ENCODE measurements at places on chromosomes 3 and 15.

DNA sequence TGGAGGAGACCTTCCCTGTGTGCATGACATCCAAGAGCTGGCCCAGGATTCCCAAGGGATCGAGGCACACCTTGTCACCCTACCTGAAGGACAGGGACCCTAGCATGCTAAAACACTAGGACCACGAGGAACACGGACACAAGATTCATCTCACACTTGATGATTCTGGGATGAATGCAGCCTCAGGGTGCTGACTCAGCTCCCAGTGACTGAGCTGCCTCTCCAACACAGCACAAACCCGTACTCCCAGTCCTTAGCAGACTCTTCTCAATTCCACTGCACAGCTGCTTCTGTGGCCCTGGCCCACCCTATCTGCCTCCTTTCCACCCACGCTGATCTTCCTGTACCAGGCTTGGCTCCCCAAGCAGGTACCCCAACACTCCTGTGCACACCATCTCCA is 9.1 kb upstream of the OXTR start:
- no peak for DNase-seq

GRCh38 chr3:64578797-64579196 is 109.0 kb downstream of the ADAMTS9 start:
- DNase-seq: no peak

DNA sequence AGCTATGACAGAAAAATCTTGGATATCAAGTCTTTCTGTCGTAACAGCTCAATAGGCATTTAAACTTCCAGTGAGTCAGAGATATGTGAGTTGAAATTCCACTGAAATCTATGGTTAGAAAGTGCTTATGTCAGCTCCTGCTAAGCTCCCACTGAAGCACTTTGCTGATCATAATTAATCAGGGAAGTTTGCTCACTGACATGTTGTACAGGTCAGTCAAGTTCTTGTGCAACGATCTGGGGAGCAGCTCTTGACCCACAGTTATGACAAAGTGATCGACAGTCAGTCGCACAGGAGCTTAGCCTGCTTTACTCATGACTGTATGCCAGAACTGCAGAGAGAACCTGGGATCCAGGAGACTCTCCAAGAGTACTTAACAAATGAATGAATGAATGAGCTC is 453.5 kb downstream of the SOX2 start:
- no peak for DNase-seq

DNA sequence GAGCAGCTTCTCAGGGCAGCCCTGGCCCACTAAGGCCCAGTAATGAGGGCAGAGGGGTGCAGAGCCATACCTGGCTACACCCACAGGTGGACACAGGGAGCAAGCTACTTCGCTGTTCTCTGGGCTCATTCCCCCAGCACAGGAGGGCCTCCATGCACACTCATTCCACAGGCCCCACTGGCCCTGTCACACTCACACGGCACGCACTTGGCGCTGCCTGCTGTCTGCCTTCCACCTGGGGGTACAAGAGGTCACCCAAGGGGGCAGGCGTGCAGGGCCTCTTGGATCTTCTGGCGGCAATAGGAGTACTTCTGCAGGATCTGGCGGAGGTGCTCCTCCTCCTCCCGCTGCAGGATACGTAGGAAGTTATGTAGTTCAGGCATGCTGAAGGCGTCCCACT is 2.3 kb upstream of the TUSC2 start:
- DNase-seq: no peak

DNA sequence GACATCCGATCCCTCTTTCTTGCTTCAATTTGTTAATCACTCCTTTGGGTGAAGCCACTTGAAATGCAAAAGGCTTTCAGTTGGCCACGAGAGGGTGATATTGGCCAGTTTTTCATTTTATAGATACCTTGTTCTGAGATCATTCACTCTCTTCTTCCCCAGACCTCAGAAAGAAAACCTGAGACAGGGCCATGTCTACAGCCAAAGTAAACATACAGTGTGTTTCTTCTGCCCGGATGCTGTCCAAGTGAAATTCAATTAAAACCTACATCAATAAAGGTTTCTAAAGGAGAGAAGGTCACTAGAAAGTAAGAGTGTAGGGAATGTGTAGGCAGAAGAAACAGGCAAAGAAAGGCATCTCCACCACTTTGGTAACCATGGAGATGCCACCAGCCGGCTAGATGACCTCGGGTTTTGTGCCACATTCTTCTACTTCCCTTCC is 39.5 kb upstream of the FMN1 start:
- DNase-seq: no peak

GRCh38 chr3:54197509-54197908 is 75.2 kb downstream of the CACNA2D3 start:
- DNase-seq: no peak

DNA sequence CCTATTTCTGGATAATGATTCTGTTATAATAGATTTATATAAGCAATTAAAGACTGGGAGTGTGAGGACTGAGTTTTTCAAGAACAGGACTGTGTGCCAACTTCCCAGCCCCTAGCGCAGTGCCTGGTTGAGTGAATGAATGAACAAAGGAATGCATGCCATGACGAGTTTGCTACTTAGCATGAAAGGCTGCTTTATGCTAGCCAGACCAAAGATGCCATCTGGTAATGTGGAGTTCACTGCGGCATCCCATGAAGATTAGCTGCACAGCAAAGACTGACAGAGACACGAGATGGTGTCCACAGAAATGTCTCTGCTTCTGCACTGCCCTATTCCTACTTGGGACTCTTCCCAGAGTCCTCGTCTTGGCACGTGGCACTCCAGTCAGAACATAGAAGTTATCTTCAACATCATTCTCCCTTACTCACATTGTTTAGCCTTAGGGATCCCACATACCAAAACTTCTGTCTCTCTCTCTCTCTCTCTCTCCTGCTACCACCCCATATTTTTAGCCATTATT is 283.9 kb upstream of the CTNNB1 start:
- DNase-seq: no peak

DNA sequence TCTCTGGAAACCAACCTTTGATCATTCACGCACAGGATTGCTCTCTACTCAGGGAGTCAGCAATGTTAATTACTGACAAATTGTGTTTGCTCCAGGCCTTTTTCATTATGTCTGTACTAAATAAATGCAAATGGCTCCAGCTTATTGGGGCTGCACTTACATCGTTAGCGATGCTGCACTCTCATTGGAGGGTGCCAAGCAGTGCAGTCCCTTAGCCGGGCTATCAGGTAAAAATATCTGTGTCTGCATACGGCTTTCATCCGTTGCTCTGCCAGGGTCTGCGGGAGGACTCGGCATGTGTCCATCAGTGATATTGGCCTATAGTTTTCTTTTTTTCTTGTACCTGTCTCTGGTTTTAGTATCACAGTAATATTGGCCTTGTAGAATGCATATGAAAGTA is 471.5 kb upstream of the CADM2 start:
- no peak for DNase-seq

- no peak for DNase-seq
Observed at GRCh38 chr15:92881211-92881754, 18.8 kb upstream of the CHD2 start.

DNA sequence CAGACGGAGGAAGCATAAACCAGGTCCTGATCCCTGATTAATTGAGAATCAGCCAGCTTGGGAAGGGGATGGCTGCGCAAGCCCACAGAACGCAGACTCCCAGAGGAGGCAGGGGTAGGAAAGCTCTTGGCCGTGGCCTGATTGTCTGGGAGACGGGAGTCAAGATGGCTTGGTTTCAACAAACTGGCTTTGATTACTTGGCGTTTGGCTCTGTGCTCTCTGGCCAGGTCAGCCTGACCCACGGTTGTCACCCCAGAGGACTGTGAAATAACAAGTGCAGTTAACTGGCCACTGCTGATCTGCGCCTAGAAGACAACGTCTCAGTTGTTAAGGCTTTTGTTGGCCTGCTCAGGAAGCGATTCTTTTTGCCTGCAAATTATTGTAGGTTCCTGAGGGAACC is 387.0 kb upstream of the PROK2 start:
- no peak for DNase-seq

Measured in activated T-cell treated with anti-CD3 and anti-CD28 coated beads for 1 hour (primary cell).